ENCODE measurements at places on chromosomes 16 and 17. TPM values are rescaled to one million over a fixed set of nuclear protein-coding genes. Genes with fewer than 3 reads are reported as not detected.

Gene BCO1
- not detected for total RNA-seq

GRCh38 chr17:41413353-41413957 lies 10.9 kb downstream of the KRT37 start:
- DNase-seq = no peak

GRCh38 chr17:34377078-34377823 lies 14.2 kb upstream of the CCL1 start:
- DNase-seq = no peak

- DNase-seq = no peak
These were observed 558 bp upstream of the CHMP6 start for GRCh38 chr17:80990921-80991644.

DNA sequence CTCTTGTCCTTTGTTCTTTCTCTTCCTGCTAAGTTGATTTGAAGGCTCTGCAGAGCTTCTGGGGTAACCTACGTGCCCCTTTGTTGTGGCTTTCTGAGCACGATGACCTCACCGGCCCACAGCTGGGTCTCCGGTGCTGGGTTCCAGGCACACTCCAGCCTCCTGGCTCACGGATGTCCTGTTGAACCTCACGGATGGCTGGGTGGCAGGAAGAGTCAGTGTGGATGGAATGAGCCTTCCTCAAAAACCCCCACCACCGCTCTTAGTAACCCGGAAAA lies 116.0 kb downstream of the SOCS1 start:
- DNase-seq = no peak

All from Right ventricle myocardium superior (tissue), 1 donor.